Ecto neural progenitor cell (in vitro differentiated cells): ENCODE measurements at places on chromosomes 7 and 10.

DNA sequence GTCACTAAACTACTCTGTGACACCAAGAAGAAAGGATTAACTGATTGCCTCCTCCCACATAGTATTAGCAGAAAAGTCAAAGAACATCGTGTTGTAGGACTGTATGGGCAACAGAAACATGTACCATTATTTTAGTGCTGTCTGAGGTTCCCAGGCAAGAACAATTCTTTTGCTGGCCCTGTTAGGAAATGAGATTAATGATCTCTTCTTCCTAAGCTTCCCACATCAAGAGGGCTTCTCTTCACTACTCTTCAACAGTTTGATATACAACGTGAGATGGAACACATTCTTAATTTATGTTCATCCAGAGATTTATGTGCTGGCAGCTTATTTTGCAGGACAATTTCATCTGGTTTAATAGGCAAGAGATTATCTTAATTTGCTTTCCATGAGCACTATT is 219.6 kb downstream of the DOCK4 start:
- no peak for DNase-seq

DNA sequence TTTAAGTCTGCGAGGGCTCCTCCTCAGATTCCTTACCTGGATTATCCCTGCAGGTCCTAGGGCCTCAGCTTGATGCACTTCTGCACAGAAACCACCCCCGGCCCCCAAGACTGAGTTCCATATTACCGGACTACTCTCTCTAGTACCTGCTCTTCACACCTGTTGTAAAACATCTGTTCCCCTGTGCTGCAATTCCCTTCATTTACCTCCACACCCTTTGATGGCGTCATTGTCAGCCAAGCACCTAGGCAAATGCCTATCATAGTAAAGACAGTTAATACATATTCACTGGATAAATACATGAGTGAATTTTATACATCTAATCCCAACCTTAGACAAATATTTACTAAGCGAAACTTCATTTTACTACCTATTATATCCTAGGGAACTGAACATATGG is 275.5 kb downstream of the PLXDC2 start:
- DNase-seq, result no peak

GRCh38 chr10:10315989-10316388 is 701.7 kb upstream of the CELF2 start:
- no peak for DNase-seq

GRCh38 chr10:45441239-45442190 is 67.5 kb downstream of the ALOX5 start:
- DNase-seq, result no peak

- DNase-seq, result no peak
Observed at GRCh38 chr7:80346704-80347103, 165.2 kb downstream of the GNAT3 start.

GRCh38 chr7:7720193-7720592 is 1.8 kb upstream of the RPA3 start:
- no peak for DNase-seq

- DNase-seq, result peak; percentile 56
Observed at GRCh38 chr10:14560274-14560673, 214.4 kb downstream of the FAM107B start.

GRCh38 chr7:31251441-31251840 is 89.1 kb downstream of the NEUROD6 start:
- no peak for DNase-seq

DNA sequence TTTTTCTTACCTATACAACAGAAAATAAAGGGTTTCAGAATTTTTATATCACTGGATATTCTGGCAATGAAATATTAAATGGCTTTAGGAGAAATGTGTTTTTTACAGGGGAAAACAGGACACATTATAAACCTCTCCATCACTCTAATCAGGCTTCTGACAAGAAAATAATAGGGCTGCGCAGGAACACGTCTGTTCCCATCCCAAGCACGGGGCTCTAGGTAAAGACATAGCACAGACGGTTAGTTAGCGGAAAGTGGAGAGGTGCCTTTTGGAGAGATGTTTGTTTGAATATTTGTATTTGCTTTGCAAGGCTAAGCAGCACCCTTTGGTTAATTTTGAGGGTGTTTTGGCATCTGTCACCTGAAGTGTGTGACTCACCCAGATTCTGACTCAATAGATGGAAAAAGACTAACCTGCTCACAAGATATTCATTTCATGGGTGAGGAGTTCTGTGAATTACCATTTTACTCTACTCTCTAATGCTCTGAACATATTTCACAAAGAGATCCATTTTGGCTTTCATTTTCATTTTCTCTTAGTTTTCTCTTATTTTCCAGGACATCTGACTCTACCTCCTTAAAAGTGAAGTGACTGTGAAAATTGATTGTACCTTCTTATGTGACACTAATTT is 174.5 kb upstream of the AKR1E2 start:
- DNase-seq, result no peak

GRCh38 chr10:129029051-129029450 is 438.0 kb upstream of the MGMT start:
- no peak for DNase-seq

DNA sequence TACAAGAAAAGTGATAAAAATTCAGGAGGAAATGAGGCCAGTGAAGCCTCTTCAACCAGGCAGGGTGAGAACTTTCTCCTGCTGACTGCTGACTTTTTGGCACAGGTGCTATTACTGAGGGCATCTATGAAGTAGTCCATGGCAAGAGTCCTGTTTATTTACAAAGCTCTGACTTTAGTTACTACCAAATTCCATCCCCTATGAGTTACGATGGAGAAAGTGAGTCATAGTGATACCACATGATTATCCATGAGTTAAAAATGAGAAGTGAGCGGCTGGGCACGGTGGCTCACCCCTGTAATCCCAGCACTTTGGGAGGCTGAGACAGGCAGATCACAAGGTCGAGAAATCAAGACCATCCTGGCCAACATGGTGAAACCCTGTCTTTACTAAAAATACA is 19.9 kb downstream of the CCDC3 start:
- DNase-seq, result no peak

- no peak for DNase-seq
Observed at GRCh38 chr10:71998119-71998839, 34.1 kb downstream of the CHST3 start.

DNA sequence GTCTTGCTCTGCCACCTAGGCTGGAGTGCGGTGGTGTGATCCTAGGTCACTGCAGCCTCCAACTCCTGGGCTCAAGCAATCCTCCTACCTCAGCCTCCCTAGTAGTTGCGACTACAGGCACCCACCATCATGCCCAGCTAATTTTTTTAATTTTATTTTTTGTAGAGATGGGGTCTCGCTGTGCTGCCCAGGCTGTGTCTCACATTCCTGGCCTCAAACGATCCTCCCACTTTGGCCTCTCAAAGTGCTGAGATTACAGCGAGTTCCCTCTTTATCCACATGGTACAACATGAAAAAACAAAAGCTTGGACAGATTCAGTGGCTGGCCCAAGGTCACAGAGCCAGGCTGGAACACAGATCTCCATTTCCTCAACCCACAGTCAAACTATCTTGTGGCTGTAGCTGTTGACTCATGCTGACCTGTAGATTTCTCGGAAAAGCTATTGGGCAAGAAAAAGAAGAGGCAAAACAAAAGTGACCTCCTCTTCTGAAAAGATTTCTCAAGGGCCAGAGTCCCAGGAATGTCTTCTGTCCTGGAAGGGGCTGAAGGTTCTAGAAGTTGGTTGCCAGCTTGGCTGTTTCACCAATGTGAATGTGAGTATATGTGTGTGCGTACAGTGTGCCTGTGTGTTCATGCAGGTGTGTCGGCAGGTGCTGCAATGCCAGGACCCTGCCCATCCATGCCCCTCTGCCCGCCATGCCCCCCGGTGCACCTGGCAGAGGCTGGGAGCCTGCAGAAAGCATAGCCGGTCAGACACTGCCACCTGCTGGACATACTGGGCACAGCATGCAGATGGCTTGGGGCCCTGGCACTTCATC is 28.4 kb downstream of the TMEM130 start:
- peak; percentile 82 for DNase-seq

DNA sequence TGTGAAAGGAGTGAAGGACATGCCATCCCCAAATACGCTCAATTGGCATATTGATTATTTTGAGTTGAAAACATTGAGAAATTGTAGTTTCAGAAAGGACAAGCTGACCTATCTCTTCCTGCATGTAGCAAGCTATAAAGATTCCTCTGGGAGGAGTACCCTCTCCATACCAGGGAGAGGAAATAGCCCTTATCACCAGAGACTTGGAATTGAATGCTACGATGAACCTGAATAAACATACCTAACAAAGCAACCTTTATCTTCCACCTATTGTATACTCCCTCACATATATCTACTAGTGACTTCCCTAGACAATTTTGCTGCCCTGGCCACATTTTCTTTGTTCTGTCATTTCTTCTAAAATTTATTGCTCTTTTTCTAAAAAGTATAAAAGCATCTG is 150.2 kb upstream of the EEPD1 start:
- DNase-seq, result no peak
